Glutamatergic neuron (in vitro differentiated cells): ENCODE measurements at places on chromosomes 4 and X.

DNA sequence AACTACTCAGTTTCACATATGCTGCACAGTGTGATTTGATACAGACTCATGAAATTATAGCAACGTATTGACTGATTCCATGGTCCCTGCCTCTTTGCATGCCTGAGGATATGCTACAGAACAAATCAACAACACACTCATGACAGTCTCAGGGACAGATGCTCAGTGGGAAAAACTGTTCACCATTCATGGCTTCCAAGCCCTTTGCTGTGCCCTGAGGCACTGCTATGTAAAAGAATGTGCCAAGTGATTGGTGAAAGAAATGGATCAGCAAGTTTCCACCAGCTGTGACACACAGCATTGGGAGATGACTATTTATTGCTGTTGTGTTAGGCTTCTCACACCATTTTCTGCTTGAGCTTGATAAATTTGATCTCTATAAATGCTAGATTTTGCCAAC is 825.6 kb upstream of the INTU start:
- no peak overlapping the region for H3K27ac ChIP-seq
- H3K36me3 ChIP-seq: no peaks in the 10 kb centered on the region
- no peak overlapping the region for H3K4me3 ChIP-seq
- no peaks in the 10 kb centered on the region for H3K27me3 ChIP-seq

- no peak overlapping the region for H3K4me3 ChIP-seq
- no peak overlapping the region for H3K27ac ChIP-seq
- peak; percentile 38 for DNase-seq
- H3K36me3 ChIP-seq: no peaks in the 10 kb centered on the region
Observed at GRCh38 chrX:115650916-115651315, 89.9 kb downstream of the PLS3 start.

- H3K4me3 ChIP-seq: no peak overlapping the region
- H3K27me3 ChIP-seq: no peaks in the 10 kb centered on the region
- no peak for DNase-seq
- H3K36me3 ChIP-seq: no peaks in the 10 kb centered on the region
- no peaks in the 10 kb centered on the region for H3K4me1 ChIP-seq
Observed at GRCh38 chr4:110371016-110371770, 104.8 kb upstream of the ENPEP start.

DNA sequence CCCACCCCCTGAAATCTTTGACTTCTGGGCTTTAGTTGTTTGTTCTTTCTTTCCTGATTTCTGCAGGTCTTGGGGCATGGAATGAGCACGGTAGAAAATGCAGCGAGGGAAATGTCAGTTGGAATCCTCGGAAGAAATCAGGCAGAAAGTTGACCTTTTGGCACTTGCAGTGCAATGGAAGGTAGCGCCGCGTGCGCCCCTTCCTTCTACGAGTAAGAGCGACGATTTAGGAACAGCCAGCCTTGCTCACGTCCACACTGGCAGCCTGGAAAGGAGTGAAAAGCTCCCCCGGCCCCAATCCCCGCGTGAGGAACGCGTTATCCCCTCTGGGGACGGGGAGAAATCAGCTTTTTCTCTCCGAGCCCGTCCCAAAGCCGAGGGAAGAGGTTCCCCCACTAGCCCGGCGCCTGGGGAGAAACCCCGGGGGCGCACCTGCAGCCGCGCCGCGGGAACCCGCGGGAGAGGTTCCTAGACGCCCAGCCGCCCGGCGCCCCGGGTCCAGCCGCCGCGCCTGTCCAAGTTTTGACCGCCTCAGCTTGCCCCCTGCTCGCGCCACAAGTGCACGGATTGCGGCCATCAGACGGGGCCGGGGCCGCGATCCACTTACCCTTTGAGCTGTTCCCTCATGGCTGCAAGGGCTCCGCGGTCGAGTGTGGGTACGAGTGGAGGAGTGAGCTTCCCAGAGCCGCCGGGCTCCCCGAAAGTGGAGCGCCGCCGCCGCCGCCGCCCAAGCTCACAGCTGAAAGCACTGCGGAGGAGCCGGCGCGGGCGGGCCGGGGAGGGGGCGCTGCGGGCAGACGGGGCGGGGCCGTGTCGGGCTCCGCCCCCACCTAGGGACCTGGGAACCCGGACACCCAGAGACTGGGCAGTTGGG is 194.6 kb upstream of the FTHL17 start:
- H3K4me1 ChIP-seq: no peaks in the 10 kb centered on the region
- no peaks in the 10 kb centered on the region for H3K27me3 ChIP-seq
- DNase-seq: peak; percentile 40
- no peak overlapping the region for H3K27ac ChIP-seq
- peak overlapping the region; percentile 78 for H3K4me3 ChIP-seq

DNA sequence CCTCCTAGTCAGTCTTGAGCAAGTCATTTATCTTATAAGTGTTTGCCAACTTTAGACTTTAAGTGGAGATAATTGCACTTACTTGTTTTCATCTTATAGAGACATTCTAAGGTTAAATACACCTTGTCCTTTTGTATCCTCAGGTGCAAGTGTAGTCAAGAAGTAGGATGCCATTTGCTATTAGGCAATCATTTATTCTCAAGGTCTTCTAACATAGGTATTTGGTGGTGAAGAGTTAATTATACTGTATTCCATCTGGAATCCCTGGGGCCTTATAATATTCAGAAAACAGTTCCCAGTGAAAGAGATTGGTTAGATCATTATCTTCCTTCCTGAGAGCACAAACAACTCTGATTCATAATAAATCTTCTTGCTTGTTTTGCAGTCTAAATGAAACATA is 23.7 kb downstream of the SULT1E1 start:
- no peak for DNase-seq
- H3K27ac ChIP-seq: no peak overlapping the region
- H3K27me3 ChIP-seq: no peaks in the 10 kb centered on the region
- no peak overlapping the region for H3K4me3 ChIP-seq
- no peaks in the 10 kb centered on the region for H3K4me1 ChIP-seq
